Hematopoietic multipotent progenitor cell treated with erythropoietin and hydrocortisone succinate and interleukin-3 and kit ligand, for 17 days (in vitro differentiated cells): ENCODE measurements at places on chromosomes 5 and 9.

DNA sequence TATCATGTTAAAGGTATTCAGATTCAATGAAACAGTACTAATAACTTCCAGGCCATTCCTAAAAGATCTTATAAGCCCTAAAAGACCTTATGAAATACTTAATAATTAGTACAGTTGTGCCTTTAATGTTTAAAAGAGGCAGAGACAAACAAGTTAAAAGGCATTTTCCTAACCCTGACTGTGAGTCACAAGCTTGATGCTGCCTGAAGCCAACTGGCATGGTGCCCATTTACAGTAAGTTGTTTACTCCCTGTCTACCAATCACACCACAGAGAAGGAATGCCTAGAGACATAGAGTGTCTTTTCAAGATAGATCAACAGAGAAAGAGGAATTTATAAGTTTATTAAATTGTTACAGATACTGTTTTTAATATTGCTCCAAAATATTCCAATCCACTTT lies 47.8 kb downstream of the NR3C1 start:
- DNase-seq, result peak; percentile 99

DNA sequence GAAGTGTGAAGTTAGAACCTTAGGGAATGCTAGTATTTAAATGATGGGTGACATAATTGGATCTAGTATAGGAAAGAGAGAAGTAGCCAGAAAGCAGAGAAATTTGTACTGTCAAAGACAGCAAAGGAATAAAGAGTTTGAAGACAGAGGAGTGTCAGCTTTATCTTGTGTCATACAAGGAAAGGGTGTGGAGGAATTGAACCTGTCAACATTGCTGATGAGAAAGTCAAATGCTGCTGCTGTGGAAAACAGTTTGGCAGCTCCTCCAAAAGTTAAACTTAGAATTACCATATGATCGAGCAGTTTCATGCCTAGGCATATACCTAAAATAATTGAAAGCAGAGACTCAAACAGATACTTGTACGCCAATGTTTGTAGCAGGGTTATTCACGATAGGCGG lies 63.7 kb downstream of the DENND4C start:
- DNase-seq, result no peak

DNA sequence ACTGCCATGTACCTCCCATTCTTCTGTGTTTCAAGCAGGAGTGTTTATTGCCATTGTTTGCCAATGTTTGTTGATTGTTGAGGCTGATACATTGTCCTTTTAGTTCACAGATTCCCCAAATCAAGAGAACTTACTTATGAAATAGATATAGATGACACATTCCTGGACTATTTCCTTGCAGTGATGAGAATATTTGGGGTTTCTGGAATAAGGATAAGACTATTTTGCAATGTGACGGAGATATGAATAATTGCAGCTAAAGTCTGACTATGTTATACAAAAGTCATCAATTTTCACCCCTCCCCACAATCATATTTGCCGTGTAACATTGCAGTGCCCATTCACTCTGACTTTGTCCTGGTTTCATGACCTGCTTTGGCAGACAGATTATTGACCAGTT lies 460.8 kb downstream of the CDH10 start:
- DNase-seq, result no peak

- no peak for DNase-seq
These were observed 171.9 kb upstream of the SLC12A2 start for GRCh38 chr5:127911619-127912018.

- DNase-seq, result no peak
These were observed 2.1 kb downstream of the LECT2 start for GRCh38 chr5:135952683-135953082.

GRCh38 chr9:136656795-136657611 lies 5.7 kb upstream of the EGFL7 start:
- DNase-seq, result no peak

GRCh38 chr9:28781481-28781880 lies 1208.2 kb upstream of the C9orf72 start:
- DNase-seq, result no peak

- DNase-seq, result no peak
These were observed 105.7 kb downstream of the TMEM174 start for GRCh38 chr5:73278693-73279092.

DNA sequence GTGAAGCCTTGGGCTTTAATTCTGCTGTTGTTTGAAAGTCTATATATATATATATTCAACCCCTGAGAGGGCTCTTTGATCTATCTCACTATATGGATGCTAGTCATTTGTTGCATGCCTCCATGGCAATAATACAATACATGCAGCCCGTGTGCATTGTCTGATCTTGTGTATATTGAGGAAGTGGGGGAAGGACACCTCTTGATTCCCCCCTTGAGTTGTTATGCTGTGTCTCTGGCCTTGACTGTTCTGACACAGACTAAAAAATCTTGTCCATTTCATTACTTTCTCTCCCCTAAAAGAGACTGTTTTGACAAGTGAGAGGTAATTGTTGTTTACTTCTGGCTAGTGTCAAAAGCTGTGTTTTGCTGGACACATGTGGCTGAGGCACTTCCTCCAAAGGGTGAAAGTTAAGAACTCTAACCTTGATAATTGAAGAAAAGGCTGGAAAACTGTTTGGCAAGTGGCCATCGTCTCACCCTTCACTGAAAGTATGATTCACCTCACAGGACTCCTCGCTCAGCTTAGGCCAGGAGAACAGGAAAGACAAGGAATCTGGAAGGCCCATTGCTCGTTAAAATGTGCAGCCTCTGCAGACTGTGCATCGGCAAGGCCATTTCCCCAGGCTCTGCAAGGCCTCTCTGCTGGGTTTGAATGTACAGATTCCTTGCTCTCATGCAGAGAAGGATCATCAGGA lies 304.0 kb downstream of the PRELID2 start:
- DNase-seq, result no peak

DNA sequence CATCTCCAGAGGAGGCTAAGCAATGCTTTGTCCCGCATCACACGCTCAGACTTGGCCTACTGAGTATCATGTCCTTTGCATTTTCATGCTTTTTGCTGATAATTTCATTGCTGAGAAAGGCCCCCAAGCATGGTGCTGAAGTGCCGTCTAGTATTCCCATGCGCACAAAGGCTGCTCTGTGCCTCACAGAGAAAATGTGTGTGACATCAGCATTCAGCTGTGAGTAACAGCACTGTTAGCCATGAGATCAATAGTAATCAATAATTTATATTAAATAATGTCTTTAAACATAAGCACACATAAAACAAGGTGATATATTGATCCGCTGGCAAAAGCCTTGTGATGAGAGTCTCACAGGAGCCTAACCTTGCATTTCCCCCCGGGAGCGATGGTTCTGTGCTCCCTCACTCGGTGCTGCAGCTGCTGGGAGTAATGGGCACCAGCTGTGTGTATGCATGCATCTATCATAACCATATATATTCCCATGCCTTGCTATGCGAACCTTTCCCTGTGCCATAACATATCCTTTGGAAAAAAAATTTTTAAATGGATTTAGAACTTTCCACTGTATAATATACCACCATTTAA lies 50.4 kb upstream of the RNF130 start:
- no peak for DNase-seq

DNA sequence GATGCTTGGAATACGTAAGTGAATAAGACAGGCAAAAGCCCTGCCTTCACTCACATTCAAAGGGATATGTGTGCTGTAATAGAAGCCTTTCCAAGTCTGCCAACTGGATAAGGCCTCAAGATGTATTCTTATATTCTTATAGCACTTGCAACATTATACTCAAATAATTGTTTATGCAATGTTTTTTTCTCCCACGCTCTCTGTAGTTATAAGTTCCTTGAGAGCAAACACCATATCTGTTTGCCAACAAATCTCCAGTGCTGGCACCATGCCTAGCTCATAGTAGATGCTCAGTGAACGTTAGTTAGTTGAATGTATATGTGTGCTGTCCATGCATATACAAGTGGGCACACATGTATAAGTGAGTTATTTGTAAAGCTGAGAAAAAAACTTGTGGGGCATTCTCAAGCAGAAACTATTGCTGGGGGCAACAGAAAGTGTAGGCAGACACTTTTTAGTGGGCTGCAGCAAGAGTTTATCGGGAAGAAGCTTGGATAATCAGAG lies 125.1 kb downstream of the RPS23 start:
- DNase-seq, result no peak

DNA sequence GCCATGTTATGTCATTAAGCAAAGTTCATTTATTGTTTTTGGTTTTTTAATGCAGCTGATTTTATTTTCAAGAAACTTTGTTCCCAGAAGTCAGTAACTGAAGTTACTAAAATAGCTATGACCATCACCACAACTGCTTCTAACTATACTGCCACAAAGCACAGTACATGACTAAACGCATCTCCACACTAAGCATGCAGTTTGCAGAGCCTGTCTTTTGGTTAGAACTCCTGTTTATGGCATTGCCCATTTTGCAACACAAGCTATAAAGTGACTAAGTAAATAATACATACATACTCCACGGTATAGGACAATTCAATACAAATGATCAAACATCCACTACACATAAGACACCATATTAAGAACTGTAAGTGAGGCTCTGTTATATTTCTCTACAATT lies 109.7 kb downstream of the MLLT3 start:
- no peak for DNase-seq

- DNase-seq, result no peak
These were observed 76.8 kb downstream of the FCHO2 start for GRCh38 chr5:73032635-73033034.

DNA sequence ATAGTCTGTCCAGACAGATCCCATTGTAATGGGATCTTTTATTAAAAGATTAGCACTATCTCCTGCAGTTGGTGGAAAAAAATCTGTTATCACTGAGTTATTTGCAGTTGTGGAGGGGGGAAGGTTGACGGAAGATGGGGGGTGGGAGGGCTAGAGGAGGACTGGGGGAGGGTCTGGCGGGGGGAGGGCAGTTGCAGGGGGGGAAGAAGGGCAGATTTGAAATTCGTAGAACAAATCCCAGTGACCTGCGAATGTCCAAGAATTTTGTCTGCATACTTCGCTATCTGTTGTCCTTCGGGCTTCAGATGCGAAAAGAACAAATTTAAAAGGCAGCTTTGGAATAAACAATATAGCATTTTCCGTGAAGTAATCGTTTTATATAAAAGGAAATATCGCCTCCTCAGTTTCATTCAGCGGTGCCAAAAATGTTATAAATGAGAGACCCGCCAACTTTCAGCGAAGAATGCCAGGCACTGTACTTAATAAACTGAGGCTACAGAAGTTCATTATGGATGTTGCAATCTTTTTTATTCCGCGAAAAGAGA lies 1.3 kb upstream of the FST start:
- no peak for DNase-seq

DNA sequence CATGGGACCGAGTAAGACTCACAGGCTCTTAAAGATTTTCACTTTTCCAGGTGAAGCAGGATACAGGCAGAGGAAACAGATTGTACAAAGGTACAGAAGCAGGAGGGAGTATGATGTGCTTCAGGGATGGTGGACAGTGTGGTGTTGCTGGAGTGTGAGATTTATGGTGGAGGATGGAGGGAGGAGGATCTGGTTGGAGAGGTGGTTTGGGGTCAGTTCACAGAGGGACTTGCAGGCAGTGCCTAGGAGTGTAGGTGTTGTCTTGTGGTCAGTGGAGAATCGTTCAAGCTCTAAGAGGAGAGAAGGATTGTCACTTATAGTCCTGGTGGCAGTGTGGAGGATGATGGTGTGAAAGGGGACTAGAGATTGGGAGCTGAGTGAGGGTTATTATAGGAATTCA lies 11.8 kb downstream of the RALGPS1 start:
- no peak for DNase-seq

DNA sequence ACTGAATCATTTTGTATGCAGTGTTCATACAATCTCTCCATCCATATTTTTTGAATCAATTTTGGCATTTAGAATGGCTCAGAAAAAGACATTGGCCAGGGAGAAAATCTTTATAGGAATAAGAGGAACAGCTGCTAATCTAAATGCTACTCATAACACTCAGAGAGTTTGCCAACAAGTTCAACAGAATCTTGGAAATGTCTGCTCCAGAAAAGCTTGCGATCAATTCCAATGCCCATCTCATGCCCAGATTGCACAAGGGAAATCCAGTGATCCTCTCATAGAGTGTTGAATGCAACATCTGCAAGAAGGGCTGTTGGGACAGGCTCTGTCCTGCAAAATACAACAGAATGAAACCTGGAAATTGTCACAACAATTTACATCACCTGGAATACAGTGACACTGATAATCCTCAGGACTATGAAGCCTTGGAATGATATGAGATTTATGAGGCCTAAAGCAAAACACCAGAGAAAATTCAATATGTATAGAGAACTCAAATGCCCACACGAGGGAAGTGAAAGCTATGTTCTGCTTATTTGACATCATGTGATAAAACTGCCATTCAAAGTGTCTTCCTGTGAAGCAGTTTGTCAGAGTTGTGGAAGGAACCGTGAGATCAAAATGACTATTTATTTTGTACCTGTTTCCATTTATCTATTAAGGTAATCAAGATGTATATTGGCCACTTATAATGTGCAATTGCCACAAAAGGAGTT lies 190.1 kb downstream of the PARP8 start:
- DNase-seq, result no peak

DNA sequence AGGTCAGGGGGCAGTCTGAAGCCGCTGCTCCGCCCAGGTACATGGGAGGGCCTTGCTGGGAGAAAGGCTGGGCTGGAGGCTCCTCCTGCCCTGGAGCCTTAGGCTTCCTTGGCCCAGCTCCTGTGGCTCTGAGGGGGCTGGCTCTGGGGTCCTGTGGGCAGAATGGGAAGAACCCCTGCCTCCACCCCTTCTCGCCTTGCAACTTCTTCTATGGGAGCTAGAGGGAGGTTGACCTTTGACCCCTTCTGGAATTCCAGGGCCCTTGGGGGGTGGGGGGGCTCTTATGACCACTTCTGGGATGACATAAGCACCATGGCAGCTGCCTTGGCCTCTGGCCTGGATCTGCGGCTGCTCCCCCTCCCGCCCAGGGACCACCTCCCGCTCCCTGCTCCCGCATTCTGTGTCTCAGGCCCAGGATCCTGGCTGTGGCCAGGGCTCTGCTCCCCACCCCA lies 32.2 kb downstream of the IER5L start:
- no peak for DNase-seq

DNA sequence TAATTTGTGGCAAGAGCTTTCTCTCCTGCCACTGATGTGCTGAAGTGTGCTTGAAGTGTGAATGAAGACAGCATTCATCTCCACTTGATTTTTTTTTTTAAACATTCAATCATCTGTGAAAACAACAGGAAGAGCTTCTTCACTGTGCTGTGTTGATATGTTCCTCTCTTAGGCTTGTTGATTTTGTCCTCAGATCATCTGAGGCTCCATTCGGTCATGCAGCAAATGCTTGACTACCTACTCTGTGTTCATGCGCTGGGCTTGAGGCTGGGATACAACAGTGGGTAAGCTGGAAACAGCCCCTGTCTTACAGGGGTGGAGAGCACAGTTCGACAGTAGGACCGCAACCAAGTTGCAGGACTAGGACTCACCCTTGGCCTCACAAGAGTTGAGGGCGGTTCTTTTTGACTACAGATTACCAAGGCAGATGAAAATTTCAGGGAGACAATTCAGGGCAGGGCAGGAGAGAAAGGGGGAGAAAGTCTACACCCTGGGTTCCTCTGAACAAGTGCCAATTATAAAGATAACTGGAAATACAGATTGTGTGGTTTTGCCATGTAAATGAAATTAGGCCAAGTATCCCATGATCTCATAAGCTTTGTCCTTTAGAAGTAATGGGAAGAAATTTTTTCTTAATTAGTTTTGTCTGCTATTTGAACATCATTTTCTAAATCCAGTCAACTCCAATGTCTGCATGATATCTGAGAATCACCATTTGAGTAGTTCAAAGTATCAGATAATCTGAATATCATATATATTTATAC lies 31.0 kb upstream of the F2R start:
- no peak for DNase-seq
